ENCODE measurements at places on chromosomes 2 and 18.
A peak's percentile ranks its signal among the peaks of the same experiment; 100 is the strongest.

DNA sequence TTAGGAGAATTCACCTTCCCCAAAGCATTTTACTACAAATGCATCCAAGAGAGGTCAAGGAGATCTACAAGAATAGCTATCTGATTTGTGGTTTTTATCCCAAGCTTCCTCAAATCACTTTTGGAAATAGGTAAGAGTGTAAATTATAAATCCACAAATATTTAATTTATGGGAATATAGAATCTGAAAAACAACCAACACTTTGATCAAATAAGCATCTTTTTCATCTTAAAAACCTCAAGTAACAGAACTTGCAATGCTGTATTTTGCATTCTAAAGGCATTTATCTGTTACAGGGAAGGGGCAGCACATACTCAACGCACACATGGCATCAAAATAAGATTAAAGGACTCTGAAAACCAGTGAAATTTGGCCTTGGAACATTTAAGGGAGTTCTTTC, 1.9 kb downstream of the ZNF385B start:
- no peak for DNase-seq

- no peak for DNase-seq
Observed at GRCh38 chr2:138671566-138671965, 108.6 kb downstream of the NXPH2 start.

- no peak for DNase-seq
Observed at GRCh38 chr2:166803373-166804000, 84.8 kb upstream of the XIRP2 start.

GRCh38 chr2:77816618-77817017, 294.4 kb upstream of the LRRTM4 start:
- DNase-seq: no peak

- DNase-seq: peak; percentile 89
Observed at GRCh38 chr2:64144057-64145013, at the start of gene PELI1. TSS of gene PELI1 (minus strand) at chr2:64144420. CDS start at chr2:64108310, 36,110 bp downstream.
